ENCODE measurements at places on chromosomes 6 and 20.

- no peak for DNase-seq
These were observed 233.6 kb upstream of the BMP2 start for GRCh38 chr20:6533761-6534479.

GRCh38 chr6:20640181-20640580, 105.9 kb downstream of the CDKAL1 start:
- DNase-seq: no peak

DNA sequence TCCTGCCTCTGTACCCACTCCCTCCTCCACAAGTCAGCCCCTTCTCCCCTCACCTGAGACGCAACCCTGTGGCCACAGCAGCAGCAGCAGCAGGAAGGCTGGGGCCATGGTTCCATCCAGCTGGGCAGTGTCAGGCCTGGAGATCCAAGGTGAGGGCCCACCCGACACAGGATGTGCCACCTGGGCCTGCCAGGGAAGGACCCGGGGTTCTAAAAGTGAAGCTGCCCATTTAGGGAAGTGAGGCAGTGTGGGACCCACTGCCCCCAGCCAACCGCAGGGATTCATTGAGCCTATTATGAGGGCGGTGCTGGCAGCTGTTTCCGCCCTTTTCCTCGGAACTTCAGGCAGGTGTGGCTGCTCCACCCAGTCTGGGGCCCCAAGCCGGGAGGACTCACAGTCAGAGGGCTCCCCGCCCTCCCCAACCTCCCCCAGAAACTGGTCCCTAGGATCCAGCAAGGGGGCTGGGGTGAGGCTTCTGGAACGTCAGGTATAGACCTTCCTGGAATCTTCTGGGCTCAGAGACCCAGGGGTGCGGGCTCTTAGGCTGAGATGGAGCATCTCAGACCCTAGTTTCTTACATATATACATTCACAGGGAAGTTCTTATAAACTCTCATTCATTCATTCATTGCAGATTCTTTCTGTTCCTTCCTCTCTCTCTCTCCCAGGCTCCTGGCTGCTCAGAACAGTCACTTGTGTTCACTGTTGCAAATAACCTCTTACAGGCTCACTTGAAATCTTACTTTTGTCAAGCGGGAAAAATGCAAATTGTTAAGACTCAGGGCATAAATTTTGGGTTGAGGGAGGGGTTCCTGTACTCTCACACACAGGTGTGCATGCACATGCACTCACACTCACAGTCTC, at the start of gene TREML2:
TSS of gene TREML2 (minus strand) at position 249 of the 863 bp plus-strand sequence. CDS start at position 108, 141 bp downstream.
- no peak for DNase-seq

DNA sequence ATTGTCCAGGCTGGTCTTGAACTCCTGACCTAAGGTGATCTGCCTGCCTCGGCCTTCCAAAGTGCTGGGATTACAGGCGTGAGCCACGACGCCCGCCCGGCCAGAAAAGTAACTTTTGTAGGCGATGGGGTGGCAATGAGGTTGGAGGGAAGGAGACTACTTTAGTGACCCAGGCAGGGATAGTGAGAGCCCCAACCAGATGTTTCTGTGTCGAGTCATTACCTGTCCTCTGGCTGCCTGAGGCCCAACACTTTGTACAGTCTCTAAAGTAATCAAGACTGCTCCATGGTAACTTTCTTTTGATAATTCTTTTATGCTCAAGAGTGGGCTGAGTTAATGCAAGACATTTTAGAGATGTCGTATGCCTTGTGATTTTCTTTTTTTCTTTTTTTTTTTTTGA, 6.8 kb downstream of the SASH1 start:
- DNase-seq: no peak

GRCh38 chr20:38060536-38060935, 27.0 kb downstream of the RPRD1B start:
- DNase-seq: no peak

GRCh38 chr6:4923081-4923480, 80.8 kb downstream of the RPP40 start:
- peak; percentile 56 for DNase-seq

DNA sequence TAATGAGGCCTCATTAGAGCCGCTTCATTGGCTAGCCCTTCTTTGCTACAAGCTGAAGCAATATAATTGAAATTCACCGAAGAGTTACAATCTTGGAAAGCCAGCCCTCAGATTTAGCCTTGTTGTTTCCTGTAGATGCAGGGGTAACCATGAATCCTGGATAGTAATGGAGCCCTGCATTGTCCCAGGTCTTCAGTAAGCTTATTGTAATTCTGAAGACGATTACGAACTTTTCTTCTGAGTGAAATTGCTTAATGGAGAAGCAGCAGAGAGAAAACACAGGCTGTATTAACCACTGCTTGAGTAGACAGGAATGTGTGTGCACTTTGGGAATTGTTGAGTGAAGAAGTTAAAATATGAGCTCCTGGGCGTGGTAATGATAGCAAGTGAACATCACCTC, 26.3 kb upstream of the NAA20 start:
- no peak for DNase-seq

All from inflammatory macrophage treated with lipopolysaccharide for 4 hours (primary cell).